ENCODE measurements at places on chromosomes 5 and 9.

- DNase-seq = no peak
These were observed 55.5 kb downstream of the TENT4A start for GRCh38 chr5:6768590-6769230.

DNA sequence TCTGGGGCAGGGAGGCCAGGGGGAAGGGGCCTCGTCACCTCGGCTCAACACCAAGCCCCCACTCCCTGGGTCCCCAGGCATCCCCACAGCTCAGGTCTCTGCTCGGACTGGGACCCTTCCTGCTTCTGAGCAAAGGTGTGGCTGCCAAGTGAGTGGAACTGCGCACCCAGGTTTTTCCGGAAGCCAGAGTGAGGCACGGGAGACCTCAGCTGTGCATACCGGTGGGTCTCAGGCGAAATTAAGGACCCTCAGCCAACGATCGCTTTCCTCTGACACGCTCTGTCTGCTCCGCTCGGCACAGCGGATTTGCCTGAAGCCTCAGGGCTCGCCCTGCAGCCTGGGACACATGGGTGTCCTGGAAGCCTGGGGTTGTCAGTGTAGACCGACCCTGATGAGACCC lies 41.0 kb upstream of the IRX4 start:
- no peak for DNase-seq

- no peak for DNase-seq
These were observed 1.2 kb downstream of the SSBP2 start for GRCh38 chr5:81749561-81750307.

GRCh38 chr5:154761046-154761736 lies 6.0 kb downstream of the LARP1 start:
- DNase-seq = no peak

- DNase-seq = peak; percentile 99
These were observed 46.7 kb downstream of the IL31RA start for GRCh38 chr5:55897905-55898304.

DNA sequence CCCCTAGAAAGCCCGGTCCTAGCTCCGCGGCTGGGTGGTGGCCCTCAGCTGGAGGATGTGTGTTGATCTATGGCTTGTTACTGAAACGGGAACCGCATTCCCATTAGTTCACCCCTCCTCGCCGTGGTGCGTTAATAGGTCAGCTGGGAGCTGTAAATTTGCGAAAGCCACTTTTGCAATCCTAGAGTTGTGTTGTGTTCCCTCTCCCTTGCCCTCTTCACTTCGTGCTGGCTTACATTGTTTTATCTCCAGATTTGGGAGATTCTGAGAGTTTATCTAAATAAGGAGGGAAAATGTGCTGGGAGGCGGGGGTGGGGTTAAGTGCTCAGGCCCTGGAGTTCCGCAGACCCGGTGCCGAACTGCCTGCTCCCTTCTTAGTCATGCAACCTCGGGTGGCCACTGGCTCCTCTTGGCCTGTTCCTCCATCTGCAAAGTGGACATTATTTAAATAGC lies 62.8 kb downstream of the HMCN2 start:
- no peak for DNase-seq

DNA sequence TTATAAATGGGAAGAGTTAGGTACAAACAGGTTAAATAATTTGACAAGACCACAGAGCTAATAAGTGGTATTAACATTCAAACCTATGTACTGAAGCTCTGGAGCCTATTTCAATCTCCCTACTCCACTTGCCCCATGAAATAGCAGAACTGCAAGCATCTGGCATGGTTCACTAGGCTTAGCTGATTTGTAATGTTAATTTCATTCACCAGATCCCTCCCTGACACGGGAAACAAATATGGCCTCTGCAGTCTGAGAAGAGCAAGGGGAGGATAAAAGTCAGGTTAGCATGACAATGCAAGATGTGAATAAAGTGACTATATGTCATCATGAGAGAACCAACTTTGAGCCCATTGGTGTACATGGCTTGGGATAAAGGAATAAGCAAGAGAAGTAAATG lies 428.8 kb downstream of the BRINP1 start:
- DNase-seq = no peak

DNA sequence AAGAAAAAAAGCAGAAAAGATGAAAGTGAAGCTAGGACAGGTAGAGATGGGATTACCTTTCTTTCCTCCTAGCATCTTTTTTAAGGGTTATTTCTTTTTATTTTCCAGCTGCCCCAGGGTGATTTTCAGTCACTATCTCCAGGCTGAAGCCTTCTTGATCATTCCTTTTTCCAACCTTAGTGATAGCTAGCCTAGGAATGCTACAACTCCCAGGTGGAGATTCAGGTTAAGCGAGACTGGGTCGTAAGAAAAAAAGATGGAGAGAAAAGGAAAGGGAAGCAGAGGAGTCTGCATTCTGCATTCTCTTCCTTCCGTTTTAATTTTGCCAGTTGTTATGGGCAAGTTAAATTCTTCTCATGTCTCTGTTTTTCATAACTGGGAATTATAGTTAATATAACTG lies 36.7 kb upstream of the RIC1 start:
- DNase-seq = no peak

DNA sequence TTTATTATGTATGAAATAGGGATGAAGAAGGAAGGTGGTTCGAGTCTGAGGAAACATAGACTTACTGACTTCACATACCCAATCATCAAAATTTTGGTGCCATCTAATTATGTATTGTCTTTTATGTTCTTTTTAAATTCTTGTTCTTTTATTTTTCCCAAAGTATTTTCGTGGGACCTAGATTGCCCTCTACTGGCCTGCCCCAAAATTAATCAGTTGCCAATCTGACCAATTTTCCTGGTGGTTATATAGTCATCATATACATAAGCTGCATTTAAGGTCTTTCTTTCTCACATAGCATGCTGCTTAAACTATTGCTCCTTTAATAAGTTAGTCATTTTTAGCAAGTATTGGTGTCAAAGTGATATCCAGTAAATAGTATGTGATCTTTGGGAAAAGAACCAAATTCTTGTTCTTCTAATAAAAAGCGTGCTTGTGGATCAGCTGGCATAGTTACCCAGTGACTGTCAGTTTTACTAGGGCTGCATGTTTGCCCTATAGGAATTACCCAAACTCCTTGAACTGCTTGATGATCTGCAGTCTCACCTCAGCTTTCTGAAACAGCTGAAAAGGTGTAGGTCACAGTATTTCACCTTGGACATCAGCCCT lies 223.5 kb downstream of the SH3GL2 start:
- no peak for DNase-seq

- no peak for DNase-seq
These were observed 663 bp upstream of the FRMD3 start for GRCh38 chr9:83538890-83539238.

GRCh38 chr5:179801304-179802206 lies 5.1 kb downstream of the MGAT4B start:
- DNase-seq = no peak

GRCh38 chr9:79591458-79591857 lies 19.7 kb downstream of the TLE4 start:
- no peak for DNase-seq

DNA sequence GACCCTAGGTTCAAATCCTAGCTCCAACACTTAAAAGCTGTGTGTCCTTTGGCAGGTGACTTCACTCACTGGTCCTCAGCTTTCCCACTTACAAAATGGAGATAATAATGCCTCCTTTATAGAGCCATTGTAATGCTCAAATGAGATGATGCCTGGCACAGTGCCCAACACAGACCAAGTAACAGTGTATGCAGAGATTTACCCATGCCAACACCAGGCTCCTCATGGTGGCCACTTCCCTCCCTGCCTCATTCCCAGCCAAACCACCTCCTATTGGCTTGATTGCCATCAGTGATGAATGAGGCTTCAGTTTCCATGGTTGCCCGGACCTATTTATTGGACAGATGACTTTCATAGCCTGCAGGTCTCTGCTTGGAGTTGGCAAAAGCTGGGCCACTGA lies 469.4 kb downstream of the CDK5RAP2 start:
- no peak for DNase-seq

- DNase-seq = no peak
These were observed 410.1 kb downstream of the DMRT2 start for GRCh38 chr9:1460143-1460769.

- DNase-seq = no peak
These were observed 96.6 kb downstream of the DPYSL3 start for GRCh38 chr5:147413266-147413665.

DNA sequence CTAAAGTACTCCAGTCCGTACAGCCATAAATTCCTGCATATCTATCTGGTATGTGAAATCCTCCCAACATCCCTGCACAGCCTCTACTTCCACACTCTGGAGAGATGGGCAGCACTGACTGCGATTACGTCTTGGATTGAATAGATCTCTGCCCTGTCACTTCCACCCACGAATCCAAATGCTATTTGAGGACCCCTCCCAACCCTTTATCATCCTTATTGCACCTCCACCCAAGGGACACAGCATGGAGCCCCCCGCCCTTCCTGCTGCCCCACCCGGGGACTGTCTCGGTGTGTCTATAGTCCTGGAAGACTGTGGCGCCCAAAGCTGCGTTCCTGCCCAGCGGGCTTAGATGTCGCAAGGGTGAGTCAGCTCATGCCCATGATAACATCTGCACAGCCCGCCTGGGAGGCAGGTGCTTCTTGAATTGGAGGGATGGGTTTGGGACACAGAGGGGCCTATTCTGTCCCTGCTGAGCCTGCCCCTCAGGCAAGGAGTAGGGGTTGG lies 105.7 kb upstream of the HAND1 start:
- DNase-seq = no peak

DNA sequence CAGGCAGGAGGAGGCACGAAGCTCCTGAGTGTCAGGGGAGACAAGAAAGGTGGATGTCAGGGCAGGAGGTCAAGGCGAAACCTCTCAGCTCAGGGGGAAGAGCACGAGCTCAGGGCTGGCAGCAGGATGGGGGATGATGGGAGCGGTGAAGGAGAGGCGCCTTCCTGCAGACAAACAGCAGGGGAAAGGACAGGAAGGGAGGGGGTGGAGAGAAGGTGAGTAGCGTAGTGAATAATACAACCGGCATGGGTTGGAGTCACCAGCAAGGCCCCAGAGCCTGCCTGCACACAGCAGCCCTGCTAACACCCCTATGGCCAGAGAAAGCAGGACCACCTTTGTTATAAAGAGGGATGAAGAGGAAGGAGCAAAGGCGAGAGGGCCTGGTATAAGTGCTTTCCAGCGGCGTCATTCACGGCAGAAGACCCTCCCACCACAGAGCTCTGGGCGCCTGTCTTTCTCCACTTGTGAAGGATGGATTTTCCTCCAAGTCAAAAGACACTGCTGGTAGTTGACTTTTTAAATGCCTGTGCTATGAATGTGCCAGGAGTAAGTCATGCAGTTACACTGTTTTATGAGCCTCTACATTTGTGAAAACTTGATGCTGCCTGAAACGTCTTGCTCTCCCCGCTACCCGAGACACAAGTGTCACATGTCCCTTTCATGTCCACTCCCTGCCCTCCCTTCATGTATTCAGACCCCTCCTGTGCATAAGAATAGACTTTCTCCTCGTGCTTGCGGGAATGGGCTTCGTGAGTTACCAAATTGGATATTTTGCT lies 84.8 kb upstream of the IRX1 start:
- no peak for DNase-seq

- no peak for DNase-seq
These were observed 101.5 kb downstream of the PLPPR1 start for GRCh38 chr9:101130054-101130453.

GRCh38 chr9:88746743-88747398 lies 211.9 kb downstream of the NXNL2 start:
- DNase-seq = no peak

GRCh38 chr9:99257723-99258389 lies 35.8 kb downstream of the SEC61B start:
- no peak for DNase-seq

DNA sequence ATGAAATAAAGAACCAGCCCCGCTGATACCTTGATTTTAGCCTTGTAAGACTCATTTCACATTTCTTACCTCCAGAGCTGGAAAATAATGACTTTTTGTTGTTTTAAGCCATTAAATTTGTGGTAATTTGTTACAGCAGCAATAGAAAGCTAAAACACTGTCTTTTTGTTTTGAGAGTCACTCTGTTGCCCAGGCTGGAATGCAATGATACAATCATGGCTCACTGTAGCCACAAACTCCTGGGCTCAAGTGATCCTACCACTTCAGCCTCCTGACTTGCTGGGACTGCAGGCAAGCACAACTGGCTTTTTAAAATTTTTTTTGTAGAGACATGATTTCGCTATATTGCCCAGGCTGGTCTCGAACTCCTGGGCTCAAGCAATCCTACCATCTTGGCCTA lies 34.7 kb upstream of the MYO10 start:
- DNase-seq = no peak

DNA sequence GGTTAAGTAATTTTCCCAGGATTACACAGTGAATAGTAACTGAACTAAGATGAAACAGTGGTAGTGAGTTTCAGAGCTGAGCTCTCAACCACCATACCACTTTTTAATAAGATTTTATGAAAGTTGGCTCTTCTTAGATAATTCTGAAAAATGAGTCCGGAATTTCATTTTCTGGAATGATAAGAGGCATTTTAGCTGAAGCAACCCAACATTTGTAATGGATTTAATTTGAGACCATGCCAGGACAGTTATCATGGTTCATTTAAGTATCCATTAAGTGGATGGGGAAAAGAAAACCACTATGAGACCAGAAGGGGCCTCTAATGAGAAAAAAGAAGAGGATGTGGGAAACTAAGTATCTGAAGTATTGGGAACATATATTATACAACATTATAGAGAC lies 464.7 kb upstream of the C9orf72 start:
- no peak for DNase-seq

DNA sequence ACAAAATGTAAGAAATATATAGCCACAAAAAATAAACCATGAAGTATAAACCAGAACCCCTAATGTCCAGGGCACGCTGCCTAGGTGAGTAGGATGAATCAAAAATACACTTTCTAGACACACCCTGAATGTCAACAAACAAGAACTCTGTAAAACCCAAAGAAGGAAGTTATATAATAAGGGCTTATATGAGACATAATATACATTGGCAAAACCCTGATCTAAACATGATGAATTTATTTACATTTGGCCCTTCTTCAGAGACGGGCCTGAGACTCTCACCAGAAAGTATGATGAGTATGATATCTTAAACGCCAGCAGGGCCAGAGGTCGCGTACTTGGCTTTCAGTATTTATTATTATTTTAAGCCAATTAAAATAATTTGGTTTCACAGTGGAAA lies 125.1 kb upstream of the FST start:
- no peak for DNase-seq

DNA sequence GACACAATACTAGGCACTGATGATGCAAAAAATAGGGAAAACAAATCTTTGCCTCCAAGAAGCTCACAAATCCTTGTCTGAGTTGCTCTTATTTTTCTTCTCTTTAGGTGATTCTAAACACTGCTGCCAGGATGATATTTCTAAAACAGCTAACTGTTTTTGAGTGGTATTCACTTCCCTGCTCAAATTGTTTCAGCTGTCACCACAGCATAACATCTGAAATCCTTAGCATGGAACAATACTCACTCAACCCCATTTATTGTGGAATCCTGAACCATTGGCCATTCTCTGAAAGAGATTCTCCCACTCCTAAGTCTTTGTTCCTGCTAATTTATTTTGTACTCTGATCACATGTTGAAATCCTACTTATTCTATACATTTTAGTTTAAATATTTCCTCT lies 4.8 kb upstream of the SHOC1 start:
- DNase-seq = no peak

- DNase-seq = no peak
These were observed 82.5 kb downstream of the SPRY4 start for GRCh38 chr5:142242272-142242671.

GRCh38 chr9:15144622-15145061 lies 162.4 kb downstream of the TTC39B start:
- DNase-seq = no peak

GRCh38 chr9:75914883-75915452 lies 24.5 kb downstream of the PCSK5 start:
- no peak for DNase-seq

- DNase-seq = no peak
These were observed 1.3 kb downstream of the GPR150 start for GRCh38 chr5:95620870-95621838.

- DNase-seq = no peak
These were observed 83.9 kb downstream of the PAPPA start for GRCh38 chr9:116237456-116237855.
